ENCODE measurements at places on chromosomes 6 and 20. TPM values are rescaled to one million over a fixed set of nuclear protein-coding genes. Genes with fewer than 3 reads are reported as not detected.

DNA sequence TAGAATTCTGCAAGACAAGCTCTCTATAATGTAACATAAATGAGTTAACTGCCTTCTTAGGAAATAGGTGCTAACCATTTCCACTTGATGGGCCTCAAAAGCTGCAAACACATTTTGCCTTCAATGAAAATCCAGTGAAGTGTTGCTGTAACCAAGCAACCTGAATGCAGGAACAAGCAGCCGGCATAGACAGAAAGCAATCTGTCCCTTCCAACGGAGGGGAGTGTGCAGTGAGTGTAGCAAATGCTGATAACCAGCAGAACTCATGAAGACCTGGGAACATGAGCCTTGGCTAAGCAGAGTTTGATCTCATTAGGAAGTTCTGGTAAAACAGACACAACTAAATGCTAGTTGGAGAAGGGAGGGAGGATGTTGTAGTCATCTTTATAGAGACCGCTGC lies 697.8 kb downstream of the KIF16B start:
- no peak for DNase-seq

- DNase-seq: no peak
Observed at GRCh38 chr20:8267009-8267408, 134.9 kb downstream of the PLCB1 start.

EMILIN3 gene
- total RNA-seq: 4.1 TPM

DNA sequence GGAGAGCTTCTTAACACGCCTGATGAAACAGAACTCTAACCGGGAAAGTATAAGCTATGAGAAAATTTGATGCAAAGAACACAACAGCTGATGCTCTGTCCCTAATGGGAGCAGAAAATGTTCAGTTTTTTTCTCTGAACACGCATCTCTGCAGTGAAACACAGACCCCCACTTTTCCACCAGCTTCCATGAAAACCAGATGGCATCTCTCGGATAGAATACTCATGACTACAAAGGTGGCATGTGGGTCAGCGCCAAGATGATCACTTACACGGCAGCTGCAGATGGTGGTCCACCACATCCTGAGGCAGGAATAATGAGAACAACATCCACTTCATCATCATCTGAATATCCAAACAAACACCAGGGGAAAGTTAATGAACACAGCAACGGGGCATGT lies 85.2 kb upstream of the CNR1 start:
- DNase-seq: no peak

DNA sequence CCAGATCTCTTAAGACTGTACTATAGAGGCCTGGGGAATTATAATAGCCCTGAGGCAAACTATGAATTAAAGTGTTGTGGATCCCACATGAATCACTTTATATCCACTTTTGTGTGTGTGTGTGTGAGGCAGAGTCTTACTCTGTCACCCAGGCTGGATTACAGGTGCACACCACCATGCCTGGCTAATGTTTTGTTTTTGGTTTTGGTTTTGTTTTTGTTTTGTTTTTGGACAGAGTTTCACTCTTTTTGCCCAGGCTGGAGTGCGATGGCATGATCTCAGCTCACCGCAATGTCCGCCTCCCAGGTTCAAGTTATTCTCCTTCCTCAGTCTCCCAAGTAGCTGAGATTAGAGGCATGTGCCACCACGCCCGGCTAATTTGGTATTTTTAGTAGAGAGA lies 32.2 kb upstream of the MICB start:
- no peak for DNase-seq

DNA sequence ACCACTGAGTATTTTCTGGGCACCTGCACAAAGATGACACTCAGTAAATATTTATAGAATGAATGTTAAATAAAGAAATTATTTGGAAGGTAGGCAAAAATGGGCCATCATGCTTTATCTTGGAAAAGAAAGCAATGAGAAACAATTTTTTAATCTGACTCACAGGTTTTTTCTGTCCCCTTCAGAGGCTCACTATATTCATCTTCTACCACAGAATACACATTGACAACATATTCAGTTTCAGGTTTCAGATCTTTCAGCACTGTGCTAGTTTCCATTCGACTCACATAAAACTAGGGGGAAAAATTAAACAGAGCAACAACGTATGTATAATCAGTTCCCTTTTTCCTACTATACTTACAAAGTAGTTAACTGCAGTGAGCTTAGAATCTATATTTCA lies 58.3 kb downstream of the COL12A1 start:
- no peak for DNase-seq

CPNE5 gene
- total RNA-seq: 4.5 TPM

- no peak for DNase-seq
Observed at GRCh38 chr6:37050045-37050853, 44.8 kb downstream of the FGD2 start.

DNA sequence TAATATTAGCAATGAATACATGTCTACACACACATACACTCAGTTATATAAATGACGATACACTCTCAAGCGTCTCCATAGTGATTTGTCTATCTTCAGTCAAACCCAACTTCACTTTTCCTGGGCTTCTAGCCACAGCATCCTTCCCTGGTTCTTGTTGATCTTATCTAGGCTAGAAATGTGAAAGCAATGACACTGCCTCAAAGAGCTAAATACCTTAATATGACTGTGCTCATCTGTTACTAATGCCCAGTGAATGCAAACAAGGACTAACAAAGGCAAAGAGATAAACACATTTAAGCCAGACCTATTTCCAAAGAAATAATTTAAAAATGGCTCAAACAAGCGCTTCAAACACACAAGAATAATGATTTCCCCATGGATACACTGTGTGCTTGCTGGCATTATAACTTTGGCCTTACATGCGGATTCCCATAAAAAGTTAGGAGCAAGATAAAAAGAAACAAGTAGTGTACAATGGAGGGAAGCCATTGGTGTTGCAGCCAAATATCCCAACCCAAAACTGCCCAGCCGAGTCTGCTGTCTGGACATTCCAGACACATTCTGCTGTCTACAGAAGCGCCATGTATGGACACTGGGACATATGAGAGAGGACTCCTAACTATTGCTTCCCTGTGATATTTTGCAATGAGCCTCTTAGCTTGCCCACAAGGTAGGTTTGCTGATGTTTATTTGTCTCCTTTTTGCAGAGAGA lies 19.5 kb upstream of the DAAM2 start:
- DNase-seq: no peak

DNA sequence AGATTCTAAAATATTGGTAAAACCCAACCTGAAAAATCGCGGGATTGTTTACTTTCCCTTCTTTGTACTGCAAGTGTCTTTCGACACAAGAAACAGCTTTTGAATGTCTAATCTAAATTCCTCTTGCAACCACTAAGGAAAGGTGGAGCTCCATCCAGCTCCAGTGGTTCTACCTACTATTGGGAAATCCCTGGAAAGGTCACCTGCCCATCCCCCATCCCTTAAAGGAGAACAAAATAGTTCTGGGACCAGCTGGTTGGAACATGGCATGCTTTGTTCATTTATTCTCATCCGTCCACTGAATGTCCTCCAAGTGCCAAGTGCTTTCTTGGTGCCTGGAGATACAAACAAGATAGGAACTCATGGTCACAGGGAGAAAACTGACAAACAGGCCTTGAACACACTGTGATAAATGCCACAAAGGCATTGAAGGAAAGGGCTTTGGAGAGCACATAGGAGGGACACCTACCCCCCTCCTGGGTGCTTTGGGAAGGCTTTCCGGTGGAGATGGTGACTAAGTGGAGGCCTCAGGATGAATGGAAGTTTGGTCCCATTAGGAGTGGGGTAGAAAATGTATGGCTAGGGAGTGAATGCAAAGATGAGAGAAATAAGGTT lies 2.3 kb upstream of the CITED2 start:
- DNase-seq: no peak

DNA sequence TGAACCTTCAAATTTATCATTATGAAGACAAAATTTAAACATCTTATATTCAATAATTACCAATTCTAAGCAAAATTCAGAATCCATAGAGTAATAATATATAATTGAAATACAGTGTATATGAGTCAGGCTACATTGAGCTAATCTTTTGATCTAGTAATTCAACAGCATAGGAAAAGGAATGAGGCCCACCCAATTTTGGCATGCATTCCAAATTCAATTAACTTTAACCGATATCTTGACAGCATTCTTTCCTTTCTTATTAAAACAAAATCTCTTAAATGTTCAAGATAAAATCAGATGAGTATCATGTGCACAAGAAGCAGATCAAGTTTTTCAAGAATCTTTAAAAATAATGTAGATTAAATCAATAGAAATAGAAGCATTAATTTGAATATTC lies 132.9 kb upstream of the QKI start:
- DNase-seq: no peak

FAM8A1 gene
- total RNA-seq: 59.9 TPM

DNA sequence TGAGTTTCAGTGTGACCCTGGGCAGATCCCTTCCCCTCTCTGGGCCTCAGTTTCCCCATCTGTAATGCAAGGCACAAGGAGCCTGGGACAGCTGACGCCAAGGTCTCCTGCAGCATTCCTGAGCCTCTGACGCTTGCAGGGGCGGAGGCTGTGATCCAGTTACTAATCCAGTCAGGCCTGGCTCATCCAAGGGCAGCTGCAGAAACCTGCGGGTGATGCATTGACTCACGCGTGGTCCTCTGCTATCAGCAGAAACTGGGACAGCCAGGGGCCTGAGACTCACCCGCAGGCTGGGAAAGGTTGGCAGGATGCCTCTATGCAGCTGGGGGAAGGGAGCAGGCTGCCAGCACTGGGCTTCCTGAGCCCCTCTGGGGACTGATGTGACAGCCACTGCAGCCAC lies 65.0 kb upstream of the SIRPA start:
- DNase-seq: no peak

DNA sequence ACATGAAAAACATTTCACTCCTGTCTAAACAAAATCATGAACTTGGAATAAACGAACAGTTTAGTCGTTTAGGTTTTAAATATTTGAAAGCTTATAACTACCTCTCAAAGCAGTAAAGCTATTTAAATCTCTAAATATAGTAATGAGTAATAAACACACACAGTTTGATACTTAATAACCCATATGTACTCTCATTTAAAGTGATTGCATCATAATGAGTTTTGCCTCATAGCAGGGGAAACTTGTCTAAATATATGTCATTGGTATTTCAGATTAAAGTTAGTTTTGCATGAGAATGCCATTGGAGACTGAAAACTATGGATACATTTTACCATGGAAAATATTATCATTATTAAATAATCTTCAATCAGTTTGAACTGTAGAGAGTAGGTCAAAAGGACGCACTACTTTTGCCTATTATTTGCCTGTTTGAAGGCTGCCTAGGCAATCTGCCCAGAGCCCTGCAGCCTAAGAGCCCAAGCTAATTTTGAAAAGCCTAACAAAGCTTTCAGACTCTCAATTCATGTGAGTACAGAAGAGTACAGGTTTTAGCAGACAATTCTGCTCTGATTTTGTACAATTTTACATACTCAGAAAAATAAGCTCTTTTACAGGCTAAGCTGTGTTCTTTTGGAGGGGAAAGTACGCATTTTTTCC lies 632.8 kb downstream of the HACE1 start:
- DNase-seq: no peak
